Neural progenitor cell (in vitro differentiated cells): ENCODE measurements at places on chromosomes 4 and X. TPM values are rescaled to one million over a fixed set of nuclear protein-coding genes. Genes with fewer than 3 reads are reported as not detected.

AADAT gene
- 20.0 and 24.2 TPM in 2 replicates for total RNA-seq

GRCh38 chrX:153830640-153831428 lies 490 bp upstream of the PDZD4 start:
- H3K4me3 ChIP-seq: peak overlapping the region; percentile 31
- H3K36me3 ChIP-seq: no peaks in the 10 kb centered on the region
- no peak overlapping the region for H3K27ac ChIP-seq
- DNase-seq: peak; percentile 48

DNA sequence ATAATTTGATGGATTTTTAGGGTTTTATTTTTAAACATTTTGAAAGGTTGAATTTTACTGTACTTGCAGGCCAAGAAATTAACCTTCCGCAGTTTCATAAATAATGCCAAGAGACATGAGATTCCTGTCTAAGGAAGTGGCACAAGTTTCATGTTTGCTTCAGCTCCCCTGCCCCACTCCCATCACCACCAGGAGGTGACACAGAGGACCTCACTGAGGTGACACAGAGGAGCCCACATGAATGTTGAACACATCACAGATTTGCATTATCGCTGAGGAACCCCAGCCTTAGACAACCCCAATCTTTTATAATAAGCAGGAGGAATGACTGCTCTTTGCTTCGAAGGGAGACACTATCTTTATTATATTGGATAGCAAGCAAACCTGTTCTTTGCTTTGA lies 491.4 kb upstream of the ATOH1 start:
- peaks cover 3% of the 10 kb centered on the region for H3K4me1 ChIP-seq
- H3K27me3 ChIP-seq: no peaks in the 10 kb centered on the region

DNA sequence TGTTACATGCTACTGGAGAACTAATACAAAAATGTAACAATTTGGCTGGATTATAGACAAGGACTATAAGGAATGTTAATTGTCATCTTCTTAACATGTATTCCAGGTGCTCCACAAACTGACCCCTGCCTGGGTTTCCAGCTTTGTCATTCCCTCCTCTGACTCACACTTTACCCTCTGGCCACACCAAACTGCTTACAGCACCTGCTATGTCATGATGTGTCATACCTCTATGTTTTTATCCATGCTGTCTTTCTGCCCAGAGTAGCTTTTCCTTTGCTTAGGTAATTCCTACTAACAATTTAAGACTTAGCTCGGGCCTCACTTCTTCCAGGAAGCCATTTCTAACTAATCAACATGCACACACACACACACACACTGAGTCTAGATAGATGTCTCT lies 14.0 kb upstream of the SHROOM4 start:
- H3K27me3 ChIP-seq: no peaks in the 10 kb centered on the region
- H3K27ac ChIP-seq: no peak overlapping the region
- H3K4me3 ChIP-seq: no peak overlapping the region
- no peak for DNase-seq

GRCh38 chr4:77202491-77202890 lies 45.5 kb downstream of the CCNG2 start:
- H3K4me1 ChIP-seq: peaks cover 5% of the 10 kb centered on the region
- no peak for DNase-seq
- no peak overlapping the region for H3K4me3 ChIP-seq
- no peaks in the 10 kb centered on the region for H3K27me3 ChIP-seq

DNA sequence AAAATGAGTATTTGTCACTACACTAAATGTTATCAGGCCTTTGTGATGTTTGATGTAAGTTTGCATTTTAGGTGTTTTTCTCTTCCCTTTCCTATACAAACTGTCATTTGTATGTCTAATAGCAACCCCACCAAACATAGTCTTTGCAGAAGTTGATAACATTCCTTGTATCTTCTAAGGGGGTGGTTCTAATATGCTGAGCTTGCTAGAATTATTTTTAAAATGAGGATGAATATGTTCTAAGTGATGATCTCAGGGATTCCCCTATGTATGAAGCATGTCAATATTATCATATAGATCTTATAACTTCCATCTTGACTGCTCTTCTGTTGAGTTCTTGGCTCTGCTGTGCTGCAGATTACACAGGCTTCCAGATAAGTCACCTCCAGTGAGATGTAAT lies 3.1 kb downstream of the CHM start:
- no peak overlapping the region for H3K4me3 ChIP-seq
- DNase-seq: no peak
- peaks cover 5% of the 10 kb centered on the region for H3K4me1 ChIP-seq
- no peaks in the 10 kb centered on the region for H3K36me3 ChIP-seq
- H3K27ac ChIP-seq: no peak overlapping the region
